ENCODE measurements at places on chromosomes 4 and X.
A peak's percentile ranks its signal among the peaks of the same experiment; 100 is the strongest.

GRCh38 chr4:159107203-159107925, 4.5 kb downstream of the RAPGEF2 start:
- H3K36me3 ChIP-seq = no peaks in the 10 kb centered on the region
- H3K27me3 ChIP-seq = no peaks in the 10 kb centered on the region
- H3K27ac ChIP-seq = no peak overlapping the region
- DNase-seq = no peak

- no peaks in the 10 kb centered on the region for H3K36me3 ChIP-seq
- H3K4me3 ChIP-seq = no peak overlapping the region
- no peaks in the 10 kb centered on the region for H3K4me1 ChIP-seq
- no peaks in the 10 kb centered on the region for H3K27me3 ChIP-seq
- no peak for DNase-seq
- no peak overlapping the region for H3K27ac ChIP-seq
Measured at GRCh38 chr4:20181926-20182325, 69.8 kb upstream of the SLIT2 start.

DNA sequence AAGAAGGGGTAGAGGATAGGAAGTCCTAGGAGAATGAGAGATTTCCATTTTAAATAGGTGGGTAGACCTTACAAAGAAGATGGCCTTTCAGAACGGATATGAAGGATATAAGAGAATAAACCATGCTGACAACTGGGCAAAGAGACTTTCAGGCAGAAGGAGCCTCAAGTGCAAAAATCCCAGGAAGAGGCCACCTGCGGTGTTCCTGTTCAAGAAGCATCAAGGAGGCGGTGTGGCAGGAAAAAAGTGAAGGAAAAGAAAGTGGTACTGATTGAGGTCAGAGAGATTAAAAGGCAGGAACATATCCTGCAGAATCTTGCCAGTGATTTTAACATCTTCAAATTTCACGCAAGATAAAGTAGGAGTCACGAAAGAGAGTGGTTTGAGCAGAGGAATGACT, 172.0 kb downstream of the FSTL5 start:
- H3K4me3 ChIP-seq = no peak overlapping the region
- DNase-seq = no peak

DNA sequence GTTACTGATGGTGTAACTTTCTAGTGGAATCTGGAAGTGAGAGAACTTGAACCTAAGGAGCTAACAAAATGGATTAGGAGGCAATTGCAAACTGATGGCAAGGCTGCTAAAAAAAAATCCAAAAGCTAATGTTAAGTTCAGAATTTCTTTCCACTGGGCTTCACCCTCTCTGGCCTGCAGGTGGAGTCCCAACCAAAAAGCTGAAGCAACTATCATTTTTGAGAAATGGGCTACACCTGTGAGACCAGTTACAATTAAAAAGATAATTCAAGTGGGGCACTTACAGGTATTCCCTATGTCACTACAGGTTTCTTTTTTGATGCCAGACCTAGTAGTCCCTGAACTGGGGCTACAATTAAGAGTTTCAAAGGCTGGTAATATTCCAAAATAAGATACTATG, 142.1 kb upstream of the FTHL17 start:
- H3K27me3 ChIP-seq = no peaks in the 10 kb centered on the region
- no peak overlapping the region for H3K27ac ChIP-seq
- H3K36me3 ChIP-seq = peaks cover 3% of the 10 kb centered on the region
- H3K4me1 ChIP-seq = no peaks in the 10 kb centered on the region

DNA sequence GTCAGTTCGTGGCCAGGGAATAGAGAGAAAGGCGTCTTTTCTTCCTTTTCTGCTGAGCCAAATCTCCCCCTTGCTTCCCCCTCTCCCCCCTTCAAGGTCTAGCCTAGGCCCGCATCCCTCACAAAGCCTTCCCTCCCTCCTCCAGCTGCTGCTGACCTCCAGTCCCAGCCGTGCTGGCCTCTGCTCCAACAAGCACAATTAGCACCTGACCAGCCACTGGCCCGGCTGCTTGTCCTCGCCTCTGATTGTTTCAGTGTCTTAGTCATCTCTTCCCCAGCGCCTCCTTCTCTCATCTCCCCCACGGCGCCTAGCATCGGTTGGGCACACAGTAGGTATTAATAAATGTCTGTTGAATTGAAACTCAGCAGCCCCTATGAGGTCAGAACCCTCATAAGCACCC, 4.2 kb downstream of the ELF4 start:
- no peak overlapping the region for H3K4me3 ChIP-seq
- no peaks in the 10 kb centered on the region for H3K27me3 ChIP-seq
- no peak overlapping the region for H3K27ac ChIP-seq
- no peak for DNase-seq
- peaks cover 24% of the 10 kb centered on the region for H3K4me1 ChIP-seq

GRCh38 chrX:155434906-155435743, 23.3 kb downstream of the F8A3 start:
- H3K36me3 ChIP-seq = no peaks in the 10 kb centered on the region
- peak; percentile 60 for DNase-seq
- H3K4me3 ChIP-seq = no peak overlapping the region

GRCh38 chrX:132488819-132489577, at the start of gene MBNL3:
MBNL3 (minus strand) TSS chrX:132489038; CDS start chrX:132439611, 49,427 bp downstream.
- H3K27me3 ChIP-seq = no peaks in the 10 kb centered on the region
- no peaks in the 10 kb centered on the region for H3K36me3 ChIP-seq
- no peaks in the 10 kb centered on the region for H3K4me1 ChIP-seq
- DNase-seq = peak; percentile 61
- H3K27ac ChIP-seq = peak within 1 kb of the TSS; percentile 63
- H3K4me3 ChIP-seq = peak within 1 kb of the TSS; percentile 60

GRCh38 chrX:120452131-120452530, 17.0 kb downstream of the LAMP2 start:
- H3K4me3 ChIP-seq = no peak overlapping the region
- H3K4me1 ChIP-seq = no peaks in the 10 kb centered on the region
- no peak overlapping the region for H3K27ac ChIP-seq
- no peaks in the 10 kb centered on the region for H3K27me3 ChIP-seq
- peaks cover 14% of the 10 kb centered on the region for H3K36me3 ChIP-seq

DNA sequence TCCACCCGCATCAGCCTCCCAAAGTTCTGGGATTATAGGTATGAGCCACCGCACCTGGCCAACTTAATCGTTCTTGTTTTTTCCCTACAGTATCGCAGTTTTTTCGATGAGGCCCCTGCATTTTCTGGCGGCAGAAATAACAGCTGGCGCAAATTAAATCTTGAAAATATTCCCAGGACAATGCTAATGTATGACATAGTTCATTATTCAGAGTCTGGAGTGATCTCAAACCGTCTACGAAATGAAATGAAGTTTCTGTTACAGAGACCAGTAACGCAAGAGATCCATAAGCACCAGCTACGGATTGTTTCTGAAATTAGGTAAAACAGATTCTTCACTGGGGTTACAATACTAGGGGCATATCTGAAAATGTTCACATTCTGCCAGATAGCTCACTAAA, 27.3 kb downstream of the CXorf58 start:
- no peaks in the 10 kb centered on the region for H3K4me1 ChIP-seq
- H3K4me3 ChIP-seq = no peak overlapping the region
- no peak overlapping the region for H3K27ac ChIP-seq
- no peaks in the 10 kb centered on the region for H3K36me3 ChIP-seq
- DNase-seq = no peak
- H3K27me3 ChIP-seq = no peaks in the 10 kb centered on the region

DNA sequence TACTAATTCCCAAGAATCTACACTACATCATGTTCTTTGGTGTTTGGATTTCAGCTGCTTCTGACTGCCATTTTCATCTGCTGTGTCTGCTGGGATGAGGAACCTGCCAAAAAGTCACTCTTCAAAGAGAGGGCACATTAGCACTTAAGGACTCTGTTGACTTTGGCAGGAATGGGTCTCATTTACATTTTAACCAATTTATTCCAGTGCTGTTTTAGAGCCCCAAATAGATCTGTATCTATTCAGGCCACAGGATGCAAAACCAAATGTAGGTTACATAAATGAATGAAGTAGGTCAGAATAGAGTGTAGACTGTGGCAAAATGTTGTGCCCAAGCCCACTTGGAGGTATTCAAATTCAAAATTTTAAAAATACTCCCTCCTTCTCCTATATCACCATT, 14.4 kb downstream of the TXK start:
- no peak for DNase-seq
- H3K27me3 ChIP-seq = no peaks in the 10 kb centered on the region
- H3K4me1 ChIP-seq = no peaks in the 10 kb centered on the region
- H3K27ac ChIP-seq = no peak overlapping the region

- no peaks in the 10 kb centered on the region for H3K36me3 ChIP-seq
- no peak overlapping the region for H3K4me3 ChIP-seq
- DNase-seq = no peak
- H3K27ac ChIP-seq = peak overlapping the region; percentile 60
- H3K27me3 ChIP-seq = no peaks in the 10 kb centered on the region
Measured at GRCh38 chrX:10052906-10053625, 85.9 kb downstream of the CLDN34 start.

DNA sequence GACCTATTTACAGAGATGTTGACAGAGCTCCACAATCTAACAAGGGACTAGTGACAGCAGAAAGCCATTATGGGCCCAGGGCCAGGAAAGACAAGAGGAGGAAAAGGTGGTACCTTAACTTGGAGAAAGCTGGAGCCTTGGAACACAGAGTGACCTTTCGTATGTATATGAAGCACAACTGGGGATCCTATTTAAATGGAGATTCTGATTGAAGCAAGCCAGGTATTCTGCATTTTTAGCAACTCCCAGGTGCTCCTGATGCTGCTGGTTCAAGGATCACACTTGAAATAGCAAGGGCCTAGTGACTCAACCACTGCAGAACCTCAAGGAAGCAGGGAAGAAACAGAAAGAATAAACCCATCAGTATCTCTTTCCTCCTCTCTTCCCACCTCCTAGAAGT, 99.4 kb downstream of the TMEM47 start:
- no peaks in the 10 kb centered on the region for H3K27me3 ChIP-seq
- no peaks in the 10 kb centered on the region for H3K36me3 ChIP-seq
- no peak for DNase-seq
- no peaks in the 10 kb centered on the region for H3K4me1 ChIP-seq
- no peak overlapping the region for H3K27ac ChIP-seq

DNA sequence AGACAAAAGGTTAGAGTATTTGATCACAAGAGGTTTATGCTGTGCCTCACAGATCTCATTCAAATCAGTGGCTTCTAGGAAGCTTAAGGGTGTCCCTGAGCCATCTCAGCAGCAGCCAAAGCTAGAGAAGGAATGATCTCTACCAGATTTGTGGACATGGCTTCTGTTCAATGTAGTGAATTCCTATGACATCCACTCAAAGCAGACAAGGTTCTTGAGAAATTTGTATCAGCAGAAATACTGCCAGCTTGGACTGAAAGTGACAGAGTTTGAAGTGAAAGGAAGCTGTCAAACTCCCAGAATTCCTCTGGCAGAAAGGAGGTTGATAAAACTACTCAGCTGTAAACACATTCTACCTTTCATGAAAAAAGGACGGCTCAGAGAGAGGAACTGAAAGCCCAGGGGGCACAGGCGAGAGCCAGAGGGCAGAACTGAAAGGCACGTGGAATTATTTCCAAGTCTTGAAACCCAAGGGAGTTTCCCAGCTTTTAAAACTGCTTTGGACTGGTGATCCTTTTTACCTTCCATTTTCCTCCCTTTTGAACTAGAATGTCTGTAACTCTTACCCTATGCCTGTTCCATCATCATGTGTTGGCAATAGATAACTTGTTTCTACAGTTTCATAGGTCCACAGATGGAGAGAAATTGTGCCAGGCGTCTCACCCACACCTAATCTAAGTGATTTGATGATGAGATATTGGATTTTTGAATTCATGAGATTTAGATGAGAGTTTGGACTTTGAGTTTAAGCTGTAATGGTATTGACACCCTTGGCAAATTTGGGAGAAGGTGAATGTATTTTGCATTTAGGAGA, 14.5 kb upstream of the MED14 start:
- H3K27ac ChIP-seq = peak overlapping the region; percentile 42
- no peak for DNase-seq
- H3K4me3 ChIP-seq = no peak overlapping the region
- no peaks in the 10 kb centered on the region for H3K36me3 ChIP-seq

DNA sequence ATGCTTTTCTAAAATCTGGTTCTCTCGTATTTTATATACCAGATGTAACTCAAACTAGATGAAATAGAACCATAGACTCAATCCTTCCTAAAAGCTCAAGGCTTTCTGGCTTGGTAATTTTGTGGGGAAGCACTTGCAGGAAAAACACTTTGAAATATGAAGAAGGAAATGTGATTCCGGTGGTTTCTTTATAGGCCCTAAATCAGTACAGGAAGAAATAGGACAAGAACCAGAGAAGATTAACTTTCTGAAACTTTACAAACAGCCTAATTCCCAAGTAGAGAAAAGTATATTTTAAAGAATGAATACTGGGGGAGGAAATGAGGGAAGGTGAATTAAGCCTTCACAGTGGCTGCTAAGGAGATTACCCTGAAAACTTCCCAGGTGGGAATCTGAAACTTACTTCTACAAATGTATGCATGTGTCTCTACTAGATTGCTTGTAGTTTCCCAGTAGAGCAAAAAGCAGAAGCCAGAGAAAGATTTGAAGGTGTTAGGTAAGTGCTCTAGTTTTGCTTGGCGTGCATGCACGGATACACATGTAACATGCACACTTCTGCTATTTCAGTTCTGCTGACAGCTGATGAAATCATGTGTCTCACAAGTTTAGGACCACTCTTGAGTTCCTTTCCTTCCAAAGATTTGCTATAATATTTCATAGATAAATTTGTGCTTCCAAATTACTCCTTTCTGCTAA, 92.1 kb downstream of the AFF1 start:
- H3K27ac ChIP-seq = peak overlapping the region; percentile 91
- no peaks in the 10 kb centered on the region for H3K27me3 ChIP-seq
- H3K4me3 ChIP-seq = no peak overlapping the region
- H3K4me1 ChIP-seq = peaks cover 96% of the 10 kb centered on the region
- no peaks in the 10 kb centered on the region for H3K36me3 ChIP-seq

GRCh38 chr4:85812776-85813175, 337.8 kb downstream of the ARHGAP24 start:
- no peaks in the 10 kb centered on the region for H3K27me3 ChIP-seq
- no peak overlapping the region for H3K27ac ChIP-seq
- H3K36me3 ChIP-seq = no peaks in the 10 kb centered on the region
- DNase-seq = no peak
- no peaks in the 10 kb centered on the region for H3K4me1 ChIP-seq
- H3K4me3 ChIP-seq = no peak overlapping the region

- H3K4me1 ChIP-seq = no peaks in the 10 kb centered on the region
- H3K4me3 ChIP-seq = no peak overlapping the region
- H3K27ac ChIP-seq = no peak overlapping the region
- H3K36me3 ChIP-seq = no peaks in the 10 kb centered on the region
- no peak for DNase-seq
- H3K27me3 ChIP-seq = no peaks in the 10 kb centered on the region
Measured at GRCh38 chr4:56425518-56425917, 9.9 kb downstream of the PPAT start.

GRCh38 chrX:149471397-149471796, 33.7 kb downstream of the IDS start:
- no peaks in the 10 kb centered on the region for H3K27me3 ChIP-seq
- no peak overlapping the region for H3K4me3 ChIP-seq
- no peak overlapping the region for H3K27ac ChIP-seq
- H3K4me1 ChIP-seq = no peaks in the 10 kb centered on the region
- DNase-seq = no peak
- no peaks in the 10 kb centered on the region for H3K36me3 ChIP-seq

DNA sequence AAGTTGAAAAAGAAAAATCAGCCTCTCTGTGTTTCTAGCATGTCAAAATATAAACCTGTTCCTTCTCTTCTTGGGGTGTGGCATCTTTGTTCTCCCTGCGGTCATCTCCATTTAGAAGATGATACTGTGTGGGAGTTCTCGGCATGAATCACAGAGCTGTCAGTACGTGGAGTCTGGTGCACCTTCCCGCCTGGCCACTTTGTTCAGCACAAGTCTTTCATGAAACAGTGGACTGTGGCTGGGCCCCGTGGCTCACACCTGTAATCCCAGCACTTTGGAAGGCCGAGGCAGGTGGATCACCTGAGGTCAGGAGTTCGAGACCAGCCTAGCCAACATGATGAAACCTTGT, 166.5 kb downstream of the MAML3 start:
- no peaks in the 10 kb centered on the region for H3K36me3 ChIP-seq
- H3K4me1 ChIP-seq = peaks cover 19% of the 10 kb centered on the region
- DNase-seq = no peak
- H3K4me3 ChIP-seq = no peak overlapping the region

Measured in right atrium auricular region (tissue), 2 donors.